ENCODE measurements at places on chromosomes 16 and 17. TPM values are rescaled to one million over a fixed set of nuclear protein-coding genes. Genes with fewer than 3 reads are reported as not detected.

Gene ITGB3
- 2.2 TPM for total RNA-seq

Gene MT4
- total RNA-seq, result not detected

Gene WFDC1
- total RNA-seq, result 12.9 TPM

Gene ENPP7
- not detected for total RNA-seq

Gene JMJD8
- 36.3 TPM for total RNA-seq

Gene SEZ6L2
- 104 TPM for total RNA-seq

Gene TMEM238L
- not detected for total RNA-seq

Gene NKD1
- 8.2 TPM for total RNA-seq

Gene TNFRSF13B
- total RNA-seq, result not detected

Gene ST6GALNAC2
- 2.5 TPM for total RNA-seq

Gene ITGAL
- total RNA-seq, result 2.1 TPM

Gene TBC1D3
- 0.73 TPM for total RNA-seq

Gene TSPAN10
- total RNA-seq, result 0.82 TPM

Gene OR1A1
- 0.14 TPM for total RNA-seq

Gene KRTAP2-3
- not detected for total RNA-seq

Gene GAS2L2
- 1.3 TPM for total RNA-seq

Gene ZNF423
- 31.3 TPM for total RNA-seq
